ENCODE measurements at places on chromosomes 3 and 15.
A peak's percentile ranks its signal among the peaks of the same experiment; 100 is the strongest.

DNA sequence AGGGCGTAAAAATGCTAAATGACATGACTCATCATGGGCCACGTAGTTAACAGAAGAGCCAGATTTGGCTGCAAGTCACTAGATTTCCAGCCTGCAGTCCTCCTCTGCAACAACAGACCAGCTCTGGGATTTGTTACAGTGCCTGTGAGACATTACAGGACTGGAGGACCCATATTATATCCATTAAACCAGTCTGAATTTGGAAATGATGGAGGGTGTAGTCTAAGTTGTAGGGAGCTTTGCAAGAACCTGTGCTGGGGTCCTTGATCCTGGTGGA, 10.8 kb downstream of the ZNF774 start:
- no peak for DNase-seq

DNA sequence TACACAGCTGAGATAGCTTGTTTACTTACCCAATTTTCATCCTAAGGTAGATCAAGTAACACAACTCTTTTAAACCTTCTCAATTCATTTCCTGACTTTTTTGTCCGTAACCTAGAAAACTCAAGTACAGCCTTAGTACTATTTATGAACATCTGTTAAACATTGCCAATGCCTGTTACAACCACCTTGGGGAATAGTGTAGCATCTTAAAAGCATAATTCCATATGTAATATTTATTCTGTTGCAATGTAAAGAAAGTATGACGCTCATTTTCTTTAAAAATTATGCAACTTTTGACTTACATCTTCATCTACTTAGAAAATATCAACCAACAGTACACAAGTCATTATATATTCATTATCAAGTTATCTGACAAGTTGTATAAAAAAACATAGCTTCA, 54.6 kb downstream of the SUCLG2 start:
- no peak for DNase-seq

DNA sequence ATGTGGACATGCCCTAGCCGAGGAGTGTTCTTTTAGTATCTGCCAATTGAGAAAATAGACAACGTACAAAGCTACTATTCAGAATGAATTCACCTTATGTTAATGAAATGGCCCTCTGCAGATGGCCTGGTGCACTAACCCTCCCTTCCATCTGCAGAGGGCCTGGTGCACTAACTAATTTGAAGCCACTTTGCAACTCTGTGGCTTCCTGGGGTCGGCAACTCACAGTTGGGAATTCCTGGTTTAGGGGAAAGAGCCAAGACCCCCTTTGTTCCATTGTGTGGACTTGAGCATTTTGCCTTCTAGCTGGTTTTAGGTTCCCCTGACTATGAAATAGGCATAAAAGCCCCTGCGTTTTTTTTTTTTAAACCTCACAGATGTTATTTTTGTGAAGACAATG, 204.3 kb upstream of the UBE3A start:
- DNase-seq = no peak

DNA sequence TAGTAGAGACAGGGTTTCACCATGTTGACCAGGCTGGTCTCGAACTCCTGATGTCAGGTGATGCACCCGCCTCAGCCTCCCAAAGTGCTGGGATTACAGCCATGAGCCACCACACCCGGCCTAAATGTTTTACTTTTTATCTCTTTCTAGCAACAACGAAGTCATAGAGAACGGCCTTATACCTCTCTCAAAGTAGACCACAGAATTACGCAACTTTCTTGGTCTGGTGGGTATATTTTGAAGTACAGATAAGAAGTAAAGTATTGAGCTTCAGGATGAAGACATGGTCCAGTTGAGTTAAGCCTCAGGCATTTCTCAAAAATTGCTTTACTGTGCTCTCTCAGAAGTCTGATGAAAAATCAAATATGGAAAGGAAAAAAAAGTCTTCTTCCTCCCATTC, 30.6 kb downstream of the FAM240A start:
- DNase-seq = no peak

DNA sequence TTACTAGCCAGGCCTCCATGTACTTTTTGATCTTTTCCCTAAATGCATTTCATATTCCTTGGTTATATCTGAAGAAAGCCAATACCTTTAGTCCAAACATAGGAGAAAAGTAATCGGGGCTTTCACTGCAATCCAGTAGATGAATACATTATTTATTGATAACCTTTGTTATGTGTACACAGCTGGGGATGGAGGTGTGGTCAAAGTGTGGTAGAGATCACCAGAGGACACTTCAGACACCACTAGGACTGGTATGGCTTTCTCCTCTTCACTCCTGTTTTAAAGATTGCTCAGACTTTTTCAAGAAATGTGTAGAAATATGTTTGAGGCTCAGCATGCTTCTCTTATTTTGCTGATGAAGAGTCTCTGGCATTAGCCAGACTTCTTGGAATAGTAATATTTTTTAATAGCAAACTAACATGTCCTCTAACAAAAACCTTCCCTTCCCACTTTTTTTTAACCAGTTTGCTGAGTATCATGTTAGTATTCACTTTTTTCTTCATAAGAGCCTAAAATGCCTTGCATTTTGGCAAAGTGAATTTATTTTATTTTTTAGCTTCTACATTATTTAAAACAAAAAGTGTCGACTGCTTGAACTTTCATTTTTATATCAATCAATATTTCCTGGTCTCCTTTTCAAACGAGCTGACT, 65.6 kb upstream of the MBNL1 start:
- DNase-seq = no peak

DNA sequence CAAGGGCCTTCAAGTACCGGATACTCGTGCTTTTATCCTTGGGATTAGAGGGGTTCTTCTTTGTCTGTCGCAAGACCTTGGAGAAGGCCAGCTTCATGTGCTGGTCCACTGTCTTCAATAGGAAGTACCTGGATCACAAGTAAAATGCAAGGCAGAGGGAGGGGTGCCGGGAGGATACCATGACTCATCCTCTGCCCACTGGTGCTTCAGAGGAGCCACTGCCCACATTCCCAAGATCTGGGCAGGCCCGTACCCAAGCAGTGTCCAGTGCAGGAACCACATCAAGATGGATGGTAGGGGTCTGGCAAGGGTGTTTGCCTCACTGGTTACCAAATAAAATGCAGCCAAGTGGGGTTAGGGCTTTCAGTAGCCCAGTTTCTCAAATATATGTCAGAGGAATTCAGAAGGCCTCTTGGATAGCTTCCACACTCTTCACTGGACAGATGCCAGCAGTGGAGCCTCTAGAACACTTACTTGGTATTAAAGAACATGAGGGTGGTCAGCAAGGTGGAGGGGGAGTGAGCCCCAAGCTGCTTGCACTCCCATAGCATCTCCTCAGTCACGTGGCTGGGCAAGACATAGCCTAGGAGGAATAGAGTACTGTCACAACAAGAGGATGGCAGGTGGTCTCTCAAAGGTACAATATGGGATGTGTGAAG, 3.6 kb upstream of the IMPDH2 start:
- no peak for DNase-seq

DNA sequence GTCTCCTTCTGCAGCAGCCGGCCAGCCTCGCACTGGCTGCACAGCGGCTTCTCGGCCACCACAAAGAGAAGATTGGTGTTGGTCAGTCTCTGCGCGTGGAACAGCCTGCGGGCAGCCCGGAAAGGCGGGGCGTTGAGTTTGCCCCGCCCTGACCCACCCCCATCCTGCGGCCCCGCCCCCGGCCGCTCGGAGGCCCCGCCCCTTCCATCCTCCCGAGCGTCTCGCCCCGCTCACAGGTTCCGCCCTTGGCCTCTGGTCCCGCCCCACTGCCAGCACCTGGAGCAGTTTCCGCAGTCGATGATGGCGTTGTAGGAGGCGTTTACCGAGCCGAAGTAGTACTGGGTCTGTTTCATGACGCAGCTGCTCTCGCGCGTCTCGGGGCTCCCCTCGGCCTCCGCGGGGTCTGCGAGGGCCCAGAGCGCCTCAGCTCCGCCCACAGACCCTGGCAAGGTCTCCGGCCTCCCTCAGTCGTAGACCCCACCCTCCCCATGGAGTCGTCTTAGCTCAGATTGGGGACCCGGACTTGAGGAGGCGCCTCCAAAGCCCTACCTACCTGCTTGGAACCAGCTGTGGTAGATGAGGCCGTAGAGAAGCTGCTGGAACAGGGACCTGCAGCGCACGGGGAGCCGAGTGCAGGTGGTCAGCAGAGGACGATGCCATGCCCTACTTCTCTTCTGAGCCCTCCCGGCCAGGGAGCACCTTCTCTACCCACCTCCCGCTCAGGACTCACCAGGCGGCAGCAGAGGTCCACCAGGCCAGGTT, 5.9 kb upstream of the TMEM115 start:
- peak; percentile 95 for DNase-seq

GRCh38 chr3:149224736-149225594, 3.3 kb upstream of the CP start:
- DNase-seq = no peak

DNA sequence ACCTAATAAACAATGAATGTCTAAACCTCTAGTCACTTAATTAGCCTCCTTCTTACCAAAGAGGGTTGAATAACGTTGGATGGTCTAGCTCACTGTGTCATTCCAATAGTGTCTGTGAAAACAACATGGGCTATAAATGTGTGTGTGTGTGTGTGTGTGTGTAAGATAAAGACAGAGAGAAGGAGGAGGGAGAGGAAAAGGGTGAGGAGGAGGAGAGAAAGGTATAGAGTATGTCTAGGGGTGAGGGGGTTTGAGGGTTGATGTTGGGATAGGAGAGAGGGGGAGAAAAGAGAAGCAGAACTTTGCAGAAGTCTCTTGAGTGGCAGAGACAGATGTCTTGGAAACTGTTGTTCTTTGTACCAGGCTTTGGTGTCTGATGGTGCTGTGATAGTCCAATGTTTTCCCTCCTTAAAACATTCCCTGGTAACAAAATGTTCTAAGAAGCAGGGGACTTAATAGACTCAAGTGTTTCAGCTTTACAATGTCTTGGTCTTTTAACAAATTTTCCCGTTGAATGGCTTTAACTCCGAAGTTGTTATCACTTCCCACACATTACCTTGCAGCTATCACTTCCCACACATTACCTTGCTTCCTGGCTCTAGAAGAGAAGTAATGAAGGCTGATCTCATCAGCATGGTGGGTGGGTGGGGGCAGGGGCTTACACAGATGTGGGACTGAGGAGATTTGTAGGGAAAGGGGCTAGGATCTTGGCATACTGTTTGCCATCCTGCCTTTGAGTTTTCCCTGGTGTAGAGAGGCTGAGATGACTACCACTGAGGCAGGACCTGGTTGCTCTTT, 57.8 kb upstream of the ETV5 start:
- no peak for DNase-seq

- DNase-seq = no peak
These were observed 23.5 kb downstream of the MYO5A start for GRCh38 chr15:52505151-52505550.

GRCh38 chr3:195551381-195551978, 8.4 kb upstream of the PPP1R2 start:
- no peak for DNase-seq

DNA sequence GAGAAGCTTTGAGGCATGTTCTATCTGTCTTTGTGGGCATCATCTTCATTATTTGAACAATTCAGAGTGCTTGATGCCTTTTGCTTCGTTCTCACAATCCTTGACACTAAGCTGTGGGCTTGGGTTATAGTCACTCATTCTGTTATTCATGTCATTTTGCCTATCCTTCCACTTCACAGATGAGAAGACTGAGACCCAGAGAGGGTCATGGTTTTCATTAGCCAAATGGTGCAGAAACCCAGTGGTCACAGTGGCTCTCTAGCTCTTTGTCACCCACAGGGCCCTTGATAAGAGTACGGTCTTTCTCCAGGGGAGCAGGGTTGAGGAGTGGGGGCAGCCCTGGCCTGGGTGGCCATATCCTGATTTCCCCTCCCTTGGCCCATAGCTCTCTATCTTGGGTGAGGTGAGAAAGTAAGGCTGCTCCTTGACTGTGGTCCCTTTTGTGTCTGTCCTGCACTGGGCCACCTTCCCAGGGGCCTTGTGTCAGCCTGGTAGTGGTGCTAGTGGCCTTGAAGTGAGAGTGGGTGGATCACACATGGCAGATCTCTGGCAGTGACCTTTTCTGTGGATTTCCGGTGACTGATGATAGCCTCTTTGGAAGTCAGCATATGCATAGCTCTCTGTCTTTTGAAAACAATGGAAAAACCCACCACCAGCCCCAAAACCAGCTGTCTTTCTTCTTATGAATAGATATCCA, 130.1 kb downstream of the IGF1R start:
- DNase-seq = no peak

GRCh38 chr3:52248165-52248541, 2.6 kb downstream of the PPM1M start:
- DNase-seq = no peak

DNA sequence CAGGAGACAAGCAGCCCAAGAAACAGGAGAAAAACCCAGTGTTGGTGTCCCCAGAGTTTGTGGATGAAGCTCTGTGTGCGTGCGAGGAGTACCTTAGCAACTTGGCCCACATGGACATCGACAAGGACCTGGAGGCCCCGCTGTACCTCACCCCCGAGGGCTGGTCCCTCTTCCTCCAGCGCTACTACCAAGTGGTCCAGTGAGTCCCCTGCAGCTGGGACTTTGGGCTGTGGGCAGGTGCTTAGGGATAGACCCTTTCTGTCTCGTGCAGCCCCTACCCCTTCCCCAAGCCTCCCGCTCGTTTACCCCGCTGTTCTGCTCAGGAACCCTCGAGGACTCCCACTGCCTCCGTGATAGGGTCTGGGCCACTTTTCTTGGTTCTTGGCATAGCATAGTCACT, 10.5 kb downstream of the TTLL3 start:
- DNase-seq = no peak

DNA sequence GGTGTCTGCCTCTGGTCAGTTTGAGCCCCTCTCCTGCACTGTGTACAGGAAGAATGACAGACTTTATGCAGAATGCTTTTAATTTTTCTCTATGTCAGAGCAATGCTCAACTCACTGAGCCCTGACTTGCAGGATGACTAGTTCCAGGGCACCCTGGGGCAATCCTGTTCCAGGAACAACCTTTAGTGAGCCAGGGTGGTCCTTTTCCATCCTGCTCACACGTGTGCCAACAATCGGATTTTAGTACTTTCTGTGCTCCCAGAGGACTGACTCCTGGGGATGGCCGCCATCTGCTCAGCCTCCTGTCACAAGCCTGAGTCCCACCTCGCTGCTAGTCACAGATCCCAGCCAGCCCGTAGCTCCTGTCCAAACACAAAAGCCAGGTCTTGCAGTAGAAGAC, 48.2 kb upstream of the ALDH1A3 start:
- no peak for DNase-seq

- DNase-seq = no peak
These were observed 928.9 kb upstream of the NR2F2 start for GRCh38 chr15:95401587-95401986.

- DNase-seq = no peak
These were observed 56.2 kb upstream of the TSEN2 start for GRCh38 chr3:12428126-12428525.

- no peak for DNase-seq
These were observed 183.9 kb downstream of the PDCD6IP start for GRCh38 chr3:33982269-33982798.

- no peak for DNase-seq
These were observed 38.3 kb upstream of the IL12A start for GRCh38 chr3:159950156-159950898.
